ENCODE measurements at places on chromosomes 13 and 19.
A peak's percentile ranks its signal among the peaks of the same experiment; 100 is the strongest.

DNA sequence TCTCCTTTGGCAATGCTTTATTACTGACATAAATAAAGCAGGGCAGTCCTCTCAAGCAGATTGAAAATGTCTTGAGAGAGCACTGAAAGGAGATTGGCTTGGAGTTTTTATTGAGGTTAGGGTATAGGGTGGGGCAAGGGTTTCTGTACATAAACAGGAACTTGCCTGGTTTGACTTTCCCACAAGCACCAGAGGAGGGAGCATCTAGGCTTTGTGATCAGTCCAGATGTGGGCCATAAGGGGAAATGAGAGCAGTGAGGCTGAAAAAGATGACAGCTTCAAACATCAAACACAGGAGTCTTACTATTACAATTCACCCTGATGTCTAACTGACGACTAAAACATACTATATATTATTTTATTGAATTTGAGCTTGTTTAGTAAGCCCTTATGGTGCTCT lies 260.9 kb downstream of the MTUS2 start:
- DNase-seq: no peak

DNA sequence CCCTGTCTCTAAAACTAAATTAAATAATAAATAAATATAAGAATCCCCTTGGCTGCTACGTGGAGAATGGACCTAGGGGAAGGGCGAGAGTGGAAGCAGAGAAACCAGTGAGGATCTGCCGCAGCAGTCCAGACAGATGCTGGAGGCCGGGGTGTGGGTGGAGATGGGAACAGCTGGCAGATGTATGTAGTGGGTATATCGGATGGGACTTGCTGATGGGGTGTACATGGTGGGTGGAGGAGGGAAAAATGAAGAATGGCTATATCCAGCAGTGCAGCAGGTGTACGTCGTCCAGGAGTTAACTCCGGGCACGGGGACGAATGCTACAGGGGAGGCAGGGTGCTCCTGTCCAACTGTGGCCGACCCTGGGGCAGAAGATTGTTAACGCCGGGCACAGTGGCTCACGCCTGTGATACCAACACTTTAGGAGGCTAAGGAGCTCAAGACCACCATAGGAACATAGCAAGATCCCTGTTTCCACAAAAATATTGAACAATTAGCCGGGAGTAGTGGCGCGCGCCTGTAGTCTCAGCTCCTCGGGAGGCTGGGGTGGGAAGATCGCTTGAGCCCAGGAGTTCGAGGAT lies 654 bp downstream of the CEP89 start:
- DNase-seq: no peak

- DNase-seq: no peak
Observed at GRCh38 chr13:43022934-43023288, 475 bp upstream of the DNAJC15 start.

GRCh38 chr13:21333186-21333585 lies 125.9 kb downstream of the ZDHHC20 start:
- no peak for DNase-seq

- DNase-seq: no peak
Observed at GRCh38 chr19:18386543-18387271, 749 bp downstream of the GDF15 start.

DNA sequence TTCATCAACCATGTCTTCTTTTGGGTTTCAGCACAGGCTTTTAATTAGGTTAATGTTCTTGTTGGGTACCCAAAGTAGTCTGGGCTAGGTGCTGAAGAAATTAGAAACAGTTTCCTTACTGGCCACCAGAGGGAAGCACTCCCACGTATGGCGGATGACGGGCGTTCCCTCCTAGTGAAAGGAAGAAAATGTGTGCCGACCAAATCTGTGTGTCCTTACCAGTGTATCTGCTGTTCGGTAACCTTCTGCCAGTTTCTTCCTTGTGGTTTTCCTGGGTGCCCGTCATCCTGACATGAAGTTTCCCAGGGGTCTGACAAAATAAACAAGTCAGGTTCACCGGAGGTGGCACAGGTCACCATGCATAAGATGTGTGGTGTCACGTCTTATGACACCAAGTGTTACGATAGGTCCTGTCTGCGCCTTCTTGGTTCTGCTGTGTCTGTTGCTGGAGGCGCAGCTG lies 6.0 kb upstream of the WDR88 start:
- peak; percentile 26 for DNase-seq

- no peak for DNase-seq
Observed at GRCh38 chr19:19349365-19349764, 28.7 kb downstream of the MAU2 start.

DNA sequence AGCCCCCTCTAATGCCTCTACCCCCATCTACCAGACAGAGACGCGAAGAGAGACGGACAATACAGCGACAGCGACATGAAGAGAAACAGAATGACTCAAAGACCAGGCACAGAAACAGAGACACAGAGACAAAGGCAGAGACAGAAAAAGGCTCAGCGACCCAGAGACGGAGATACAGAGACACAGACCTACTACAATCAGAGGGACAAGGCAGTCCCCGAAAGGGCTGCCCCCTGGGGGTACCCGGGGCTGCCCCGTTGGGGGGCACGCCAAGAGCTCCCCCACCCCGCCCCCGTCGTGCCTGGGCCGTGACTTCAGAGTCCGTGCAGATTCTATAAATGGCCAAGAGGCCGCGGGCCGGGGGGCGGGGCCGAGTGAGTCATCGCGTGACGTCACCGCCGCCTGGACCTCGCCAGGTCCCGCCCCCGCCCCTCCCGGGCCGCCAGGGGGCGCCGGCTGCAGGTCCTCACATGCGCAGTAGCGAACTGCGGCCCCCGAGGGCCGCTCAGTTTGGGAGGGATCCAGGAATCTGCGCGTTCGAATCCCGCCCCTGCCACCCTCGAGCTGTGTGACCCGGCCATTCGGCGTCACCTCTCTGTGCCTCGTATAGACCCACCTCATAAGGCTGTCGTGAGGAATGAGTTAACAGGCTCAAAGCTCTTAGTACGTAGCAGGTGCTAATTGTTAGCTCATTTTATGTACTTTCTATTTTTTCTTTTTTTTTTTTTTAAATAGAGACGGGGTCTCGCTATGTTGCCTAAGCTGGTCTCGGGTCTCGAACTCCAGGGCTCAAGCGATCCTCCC lies 2.7 kb upstream of the CNN1 start:
- peak; percentile 77 for DNase-seq

DNA sequence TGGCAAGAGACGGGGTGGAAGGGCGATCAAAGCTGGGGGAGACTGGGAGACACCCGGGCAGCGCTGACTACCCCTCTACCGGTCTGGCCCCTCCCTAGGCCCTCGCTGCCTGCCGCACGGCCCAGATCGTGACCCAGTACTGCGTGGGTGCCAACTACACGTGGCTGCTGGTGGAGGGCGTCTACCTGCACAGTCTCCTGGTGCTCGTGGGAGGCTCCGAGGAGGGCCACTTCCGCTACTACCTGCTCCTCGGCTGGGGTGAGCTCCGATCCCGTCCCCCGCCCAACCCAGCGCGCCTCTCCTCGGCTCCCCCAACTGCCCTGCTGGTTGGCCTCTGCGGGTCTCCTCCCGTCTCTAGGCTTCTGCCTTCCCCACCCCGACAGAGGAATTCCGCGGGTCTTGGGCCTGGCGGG lies 8.8 kb downstream of the GIPR start:
- peak; percentile 28 for DNase-seq

GRCh38 chr13:100491164-100491842 lies 97.3 kb downstream of the GGACT start:
- no peak for DNase-seq

DNA sequence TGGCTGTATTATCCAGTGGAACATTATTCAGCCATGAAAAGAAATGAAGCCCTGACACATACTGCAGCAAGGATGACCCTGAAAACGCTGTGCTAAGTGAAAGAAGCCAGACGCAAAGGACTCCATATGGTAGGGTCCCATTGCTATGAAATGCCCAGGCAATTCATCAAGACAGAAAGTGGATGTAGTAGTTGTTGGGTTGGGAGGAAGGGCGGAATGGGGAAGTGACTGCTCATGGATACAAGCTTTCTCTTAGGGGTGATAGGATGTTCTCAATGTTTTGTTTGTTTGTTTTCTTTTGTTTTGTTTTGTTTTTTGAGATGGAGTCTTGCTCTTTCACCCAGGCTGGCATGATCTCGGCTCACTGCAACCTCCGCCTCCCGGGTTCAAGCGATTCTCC lies 11.1 kb upstream of the CEACAM16 start:
- no peak for DNase-seq

DNA sequence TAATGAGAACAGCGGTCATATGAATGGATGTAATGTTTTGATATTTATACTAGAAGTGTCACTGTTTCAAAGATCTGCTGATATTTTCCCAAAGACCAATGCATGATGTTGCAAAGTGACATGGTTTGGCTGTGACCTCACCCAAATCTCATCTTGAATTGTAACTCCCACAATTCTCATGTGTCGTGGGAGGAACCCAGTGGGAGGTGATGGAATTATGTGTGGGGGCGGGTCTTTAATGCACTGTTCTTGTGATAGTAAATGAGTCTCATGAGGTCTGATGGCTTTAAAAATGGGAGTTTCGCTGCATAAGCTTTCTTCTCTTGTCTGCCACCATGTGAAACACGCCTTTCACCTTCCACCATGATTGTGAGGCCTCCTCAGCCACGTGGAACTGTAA lies 98.3 kb downstream of the AKAP11 start:
- no peak for DNase-seq

DNA sequence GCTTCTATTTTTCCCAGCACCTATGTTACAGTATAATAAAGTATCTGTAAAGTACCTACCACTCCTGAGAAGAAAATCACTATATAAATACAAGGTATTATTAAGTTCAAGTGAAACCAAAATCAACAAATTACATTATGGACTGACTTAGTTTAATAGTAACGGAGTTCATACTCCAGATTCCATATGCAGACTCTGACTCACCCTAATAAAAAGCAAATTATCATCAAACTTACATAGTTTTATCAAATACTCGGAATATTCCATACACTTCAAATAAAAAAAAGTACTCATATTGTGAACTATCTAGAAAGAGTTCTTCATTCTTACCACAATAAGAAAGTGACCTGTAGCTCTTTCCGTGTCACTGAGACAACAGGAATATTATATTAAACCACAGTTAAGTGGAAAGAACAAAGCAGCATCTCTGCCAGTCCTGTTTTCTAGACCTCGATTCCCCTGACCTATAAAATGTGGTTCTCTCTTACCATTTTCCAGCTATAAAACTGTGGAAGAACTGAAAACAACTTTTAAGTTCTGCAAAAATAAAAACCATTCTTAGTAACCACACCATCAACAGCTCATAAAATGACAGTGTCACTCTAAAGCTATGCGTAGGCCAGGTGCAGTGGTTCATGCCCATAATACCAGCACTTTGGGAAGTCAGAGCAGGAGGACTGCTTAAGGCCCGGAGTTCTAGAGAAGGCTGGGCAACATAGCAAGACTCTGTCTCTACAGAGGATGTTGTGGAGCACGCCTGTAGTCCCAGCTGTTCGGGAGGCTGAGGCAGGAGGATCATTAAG lies 42.6 kb downstream of the USP12 start:
- no peak for DNase-seq

GRCh38 chr13:76094645-76095044 lies 458.5 kb downstream of the LMO7 start:
- DNase-seq: no peak

DNA sequence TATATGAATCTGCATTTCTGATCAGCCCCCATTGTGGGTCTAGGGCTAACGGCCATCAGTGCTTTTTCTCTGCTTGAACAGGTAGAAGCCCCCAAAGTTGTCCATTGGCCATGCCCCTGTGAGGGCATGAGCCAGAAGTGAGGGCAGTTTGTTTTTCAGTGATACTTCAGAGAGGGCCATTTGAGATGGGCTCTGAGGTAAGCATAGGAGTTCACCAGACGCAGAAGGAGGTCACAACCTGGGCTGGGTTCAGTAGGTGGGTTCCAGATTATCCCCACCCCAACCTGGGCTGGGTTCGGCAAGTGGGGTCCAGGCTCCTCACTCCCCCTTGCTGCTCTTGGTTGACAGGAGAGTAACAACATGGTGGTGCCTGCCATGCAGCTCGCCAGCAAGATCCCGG lies 33.4 kb downstream of the MAU2 start:
- no peak for DNase-seq

Measured in activated gamma-delta T cell treated with anti-CD3 and anti-CD28 coated beads, Interleukin-2, amount 50 U/mL, for 16 hours (primary cell).